ENCODE measurements at places on chromosomes 12 and 14.

DNA sequence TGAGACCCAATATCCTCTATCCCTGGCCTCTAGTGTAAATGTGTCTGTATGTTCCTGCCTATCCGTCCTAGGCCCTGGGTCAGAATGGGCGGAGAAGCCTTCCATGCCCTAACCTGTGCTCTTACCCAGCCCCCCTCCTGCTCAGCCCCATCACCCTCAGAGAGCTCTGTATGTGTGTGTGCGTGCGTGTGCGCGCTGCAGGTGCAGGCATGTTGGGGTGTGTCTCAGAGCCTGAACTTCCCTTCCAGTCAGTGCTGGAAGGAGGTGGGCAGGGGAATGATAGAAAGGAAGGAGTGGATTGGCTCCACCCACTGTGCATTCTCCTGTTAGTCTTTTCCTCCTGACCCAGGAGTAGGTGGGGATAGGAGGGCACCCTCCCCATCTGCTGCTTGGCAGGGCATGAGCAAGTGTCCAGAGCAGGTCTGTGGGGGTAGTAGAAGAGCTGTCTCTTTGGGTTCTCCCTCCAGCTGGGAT lies 7.2 kb downstream of the NAB2 start:
- DNase-seq, result no peak

DNA sequence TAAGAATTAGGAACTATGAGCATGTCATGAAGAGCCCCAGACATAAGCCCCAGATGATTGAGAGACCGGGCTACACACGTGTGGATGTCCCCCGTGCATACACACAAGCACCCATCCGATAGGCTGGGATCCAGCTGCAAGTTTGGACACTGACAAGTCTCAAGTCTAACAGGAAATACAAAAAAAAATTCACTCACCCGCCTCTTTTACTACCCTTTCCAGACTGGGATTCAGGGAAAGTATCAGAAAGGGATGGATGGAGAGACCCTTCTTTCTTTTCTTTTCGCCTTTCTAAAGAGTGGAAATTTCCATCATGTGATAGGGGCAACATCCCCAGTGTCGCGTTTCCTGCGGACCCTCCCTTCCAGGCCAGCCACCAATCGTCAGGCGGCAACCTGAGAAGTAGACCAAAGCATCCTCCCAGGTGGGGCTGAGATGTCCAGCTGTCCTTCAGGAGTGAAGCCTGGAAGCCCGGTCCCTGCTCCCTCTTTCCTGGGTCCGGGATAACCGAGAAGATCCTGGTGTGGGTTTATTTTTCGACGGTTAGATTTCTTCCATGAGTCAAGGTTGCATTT lies 6.4 kb upstream of the SLC38A4 start:
- DNase-seq, result no peak

DNA sequence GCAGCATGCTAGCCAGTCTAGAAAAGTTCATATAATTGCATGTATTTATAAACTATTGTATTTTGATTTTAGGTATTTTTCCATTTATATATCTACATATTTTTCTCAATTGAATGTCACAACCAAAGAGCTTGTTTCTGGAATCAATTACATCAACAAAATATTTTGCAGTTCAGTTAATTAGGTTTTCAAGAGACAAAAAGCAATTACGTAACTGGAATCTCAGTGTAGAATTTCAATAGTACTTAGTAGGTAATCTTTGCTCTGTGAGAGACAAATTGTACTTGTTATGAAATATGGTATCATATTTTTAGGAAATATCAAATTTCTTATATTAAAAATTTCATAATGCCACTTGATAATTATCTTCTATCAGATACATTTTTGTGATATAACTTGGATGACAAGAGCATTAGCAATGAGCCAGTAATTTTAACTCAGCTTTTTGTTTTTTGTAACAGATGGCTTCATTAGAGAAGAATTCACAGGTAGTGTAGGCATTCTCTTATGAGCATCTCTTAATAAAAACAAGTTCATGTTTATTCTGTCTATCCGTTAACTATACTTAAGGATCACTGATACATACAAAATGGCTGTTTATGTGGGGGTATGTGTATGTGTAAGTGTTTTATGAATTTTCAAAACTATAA lies 774.7 kb downstream of the C12orf50 start:
- DNase-seq, result no peak

DNA sequence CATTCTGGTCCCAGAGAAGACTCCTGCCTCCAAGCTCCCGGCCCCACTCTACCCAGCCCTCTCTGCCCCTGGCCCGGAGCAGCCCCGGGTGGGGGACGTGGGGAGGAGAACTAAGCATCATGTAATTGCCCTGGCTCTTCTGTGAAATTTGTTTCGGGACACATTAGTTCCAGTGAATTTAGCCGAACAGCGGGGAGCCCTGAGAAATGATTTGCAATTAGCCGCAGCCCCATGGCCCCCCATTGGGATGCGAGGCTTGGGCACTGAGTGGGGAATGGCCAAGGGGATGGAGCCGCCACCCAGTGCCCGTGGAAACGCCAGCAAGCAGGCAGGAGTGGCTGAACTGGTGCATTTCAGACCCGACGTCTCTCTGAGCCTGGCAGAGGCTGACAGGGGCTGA lies 173.9 kb upstream of the LHX5 start:
- DNase-seq, result no peak

DNA sequence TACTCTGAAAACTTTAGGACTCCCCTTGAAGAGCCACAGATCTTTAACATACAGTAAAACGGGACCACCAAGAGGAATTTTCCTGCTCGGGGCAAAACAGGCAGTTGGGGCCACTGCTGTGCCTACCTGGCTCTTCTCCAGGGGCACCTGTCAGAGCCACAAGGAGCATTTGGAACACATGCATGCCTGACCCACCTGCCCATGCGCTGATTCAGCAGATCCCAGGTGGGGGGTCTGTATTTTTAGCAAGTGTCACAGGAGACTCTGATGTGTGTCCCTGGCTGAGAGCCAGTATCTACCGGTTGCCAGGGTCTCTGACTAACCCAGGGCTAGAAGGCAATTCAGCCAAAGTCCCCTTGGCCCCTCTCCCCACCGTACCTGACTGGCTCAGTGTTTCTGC lies 6.5 kb downstream of the CTDSP2 start:
- DNase-seq, result no peak

DNA sequence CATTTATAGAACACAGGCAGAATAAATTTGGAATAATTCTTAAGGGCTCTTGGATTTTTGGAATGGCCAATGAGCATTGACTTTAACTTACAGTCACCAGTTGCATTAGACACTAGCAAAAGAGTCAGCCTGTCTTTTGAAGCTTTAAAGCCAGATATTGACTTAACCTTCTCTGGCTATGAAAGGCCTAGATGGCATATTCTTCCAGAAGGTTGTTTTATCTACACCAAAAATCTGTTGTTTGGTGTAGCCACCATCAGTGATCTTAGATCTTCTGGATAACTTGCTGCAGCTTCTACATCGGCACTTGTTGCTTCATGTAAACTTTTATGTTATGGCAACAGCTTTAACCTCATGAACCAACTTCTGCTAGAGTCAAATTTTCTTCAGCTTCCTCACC lies 10.4 kb downstream of the PCNX1 start:
- no peak for DNase-seq

DNA sequence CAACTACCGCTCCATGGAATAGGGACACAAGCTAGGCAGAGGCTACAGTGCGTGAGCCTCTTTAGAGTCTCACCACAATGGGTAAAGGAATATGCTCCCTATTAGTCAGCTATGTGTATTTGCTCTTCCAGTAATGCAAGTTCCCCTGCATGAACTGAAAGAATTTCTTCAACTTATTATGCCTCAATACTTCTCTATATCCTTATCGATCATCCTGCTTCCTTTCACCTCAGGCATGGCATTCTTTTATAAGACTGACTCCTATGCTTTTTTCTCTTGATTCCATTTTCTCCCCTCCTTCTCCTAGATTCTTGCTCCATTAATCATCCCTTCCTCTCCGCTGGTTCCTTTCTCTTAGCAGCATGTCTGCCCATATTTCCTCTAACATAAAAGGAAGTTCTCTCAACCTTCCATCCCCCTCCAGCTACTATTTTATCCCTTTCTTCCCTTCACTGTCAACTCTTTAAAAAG lies 94.5 kb upstream of the CPM start:
- DNase-seq, result no peak

- DNase-seq, result no peak
Observed at GRCh38 chr14:38311655-38312054, 55.8 kb upstream of the CLEC14A start.

DNA sequence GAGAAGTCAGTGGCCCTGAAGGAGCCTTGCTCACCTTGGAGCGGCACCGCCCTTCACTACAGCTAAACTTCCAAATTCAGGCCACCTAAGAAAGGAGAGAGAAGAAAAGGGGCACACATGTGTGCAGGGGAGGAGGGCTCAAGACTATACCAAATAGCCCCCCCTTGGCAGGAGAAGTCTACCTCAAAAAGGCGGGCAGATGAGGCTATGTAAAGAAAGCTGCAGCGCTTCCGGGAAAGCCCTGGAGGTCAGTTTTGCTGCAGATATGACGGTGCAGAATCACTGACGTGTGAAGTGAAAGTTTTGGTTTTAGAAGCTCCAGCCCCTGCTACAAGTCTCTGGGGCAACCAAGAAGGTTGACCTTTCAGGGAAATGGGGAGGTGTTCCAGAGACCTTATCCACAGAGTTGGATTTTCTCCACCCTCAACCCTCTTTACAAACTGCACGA lies 48.2 kb upstream of the PNMA1 start:
- DNase-seq, result no peak

GRCh38 chr12:114741940-114742339 lies 58.0 kb upstream of the TBX3 start:
- no peak for DNase-seq

DNA sequence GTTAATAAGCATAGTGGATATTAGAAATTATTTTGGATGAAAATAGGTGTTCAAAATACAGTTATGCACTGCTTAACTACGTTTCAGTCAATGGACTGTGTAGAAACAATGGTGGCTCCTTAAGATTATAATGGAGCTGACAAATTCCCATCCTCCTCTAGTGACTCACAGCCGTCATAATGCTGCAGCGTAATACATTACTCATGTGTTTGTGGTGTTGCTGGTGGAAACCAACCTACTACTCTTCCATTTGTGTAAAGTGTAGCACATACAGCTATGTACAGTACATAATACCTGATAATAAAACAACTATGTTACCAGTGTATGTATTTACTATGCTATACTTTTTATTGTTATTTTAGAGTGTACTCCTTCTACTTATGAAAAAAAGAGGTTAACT lies 111.2 kb upstream of the TMCC3 start:
- DNase-seq, result no peak

- no peak for DNase-seq
Observed at GRCh38 chr12:10400829-10401228, 8.7 kb downstream of the KLRC4 start.

GRCh38 chr12:53532524-53533445 lies 25.5 kb upstream of the NPFF start:
- DNase-seq, result no peak

DNA sequence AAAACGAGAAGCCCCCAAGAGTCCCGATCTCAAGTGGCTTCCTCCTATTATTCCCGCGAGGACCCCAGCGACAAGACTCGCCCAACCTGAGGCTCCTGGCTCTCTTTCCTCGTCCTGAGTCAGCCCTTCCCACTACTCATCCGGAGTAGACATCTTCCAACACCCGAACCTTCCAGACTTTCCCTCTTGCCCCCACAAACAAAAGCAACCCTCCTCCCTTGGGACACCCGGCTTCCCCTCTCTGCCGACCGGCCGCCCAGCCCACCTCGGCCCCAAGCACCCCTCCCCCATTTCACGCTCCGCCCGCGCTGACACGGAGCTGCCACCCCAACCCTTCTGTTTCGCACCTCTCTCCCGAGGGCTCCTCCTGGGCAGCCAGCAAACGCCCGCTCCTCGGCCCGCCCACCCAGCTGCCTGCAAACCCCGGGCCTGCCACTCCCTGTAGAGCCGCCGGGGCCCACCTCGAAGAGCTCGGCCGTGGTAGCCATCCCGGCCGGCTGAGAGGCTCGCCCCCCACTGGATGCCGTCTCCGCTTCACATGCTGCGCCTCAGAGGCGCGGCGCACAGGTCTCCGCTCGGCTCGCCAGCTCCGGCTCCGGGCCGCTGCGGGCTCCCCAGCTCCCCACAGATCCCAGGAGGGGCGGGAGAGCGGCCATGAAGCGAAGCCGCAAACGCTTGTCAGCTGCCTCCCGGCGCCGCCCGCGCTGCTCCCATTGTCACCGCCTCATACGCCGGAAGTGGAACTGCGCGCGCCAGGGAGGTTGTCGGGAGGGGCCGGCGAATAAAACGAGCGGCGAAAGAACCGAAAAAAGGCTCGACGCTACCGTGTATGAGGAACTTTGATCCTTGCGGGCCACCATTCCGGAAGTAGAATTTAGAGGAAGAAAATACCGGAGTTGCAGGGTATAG lies at the start of the genes AP5M1 and EXOC5:
Gene AP5M1 (plus strand): TSS at position 811 of the 909 bp plus-strand sequence. CDS start 344 bp downstream, outside the sequence.
Gene EXOC5 (minus strand): TSS at position 745 of the 909 bp plus-strand sequence. CDS start 257 bp downstream, at position 488.
- DNase-seq, result peak; percentile 85

GRCh38 chr14:91332171-91332985 lies 85.2 kb downstream of the CCDC88C start:
- DNase-seq, result no peak

- DNase-seq, result no peak
Observed at GRCh38 chr14:64601571-64601970, 51.8 kb downstream of the PPP1R36 start.

DNA sequence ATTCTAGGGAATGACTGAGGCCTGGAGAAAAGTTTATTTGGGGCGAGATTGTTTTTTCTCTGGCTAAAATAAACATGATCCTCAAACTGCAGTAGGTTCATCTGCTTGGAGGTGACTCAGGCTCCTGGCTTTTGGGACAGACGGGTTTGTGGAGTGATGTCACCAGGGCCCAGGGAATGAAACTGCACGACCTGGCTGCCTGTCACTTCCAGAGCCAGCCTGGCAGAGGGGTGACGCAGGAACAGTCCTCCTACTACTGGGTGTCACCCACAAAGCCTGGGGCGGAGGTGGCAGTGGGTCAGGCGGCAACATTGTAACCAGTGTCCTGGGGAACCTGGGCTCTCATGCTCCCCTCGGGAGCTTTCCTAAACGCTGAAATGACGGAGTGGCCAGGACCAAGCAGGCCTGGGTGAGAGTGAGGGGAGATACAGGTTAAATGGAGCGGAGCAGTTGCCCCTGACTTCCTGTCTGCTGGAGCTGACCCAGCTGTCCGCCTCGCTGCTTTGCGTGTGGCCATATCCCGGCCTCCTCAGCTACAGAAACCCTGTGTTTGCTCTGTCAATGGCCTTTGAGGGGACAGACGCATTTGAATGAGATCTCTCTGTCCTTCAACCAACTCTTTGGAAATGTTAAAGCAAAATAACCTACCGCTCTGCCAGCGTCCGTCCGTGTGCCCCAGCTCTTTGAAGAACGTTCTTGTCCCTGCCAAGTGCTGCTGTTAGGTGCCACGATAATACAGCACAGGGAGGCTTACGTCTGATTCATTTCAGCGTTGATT lies 6.5 kb downstream of the HIP1R start:
- DNase-seq, result peak; percentile 50

DNA sequence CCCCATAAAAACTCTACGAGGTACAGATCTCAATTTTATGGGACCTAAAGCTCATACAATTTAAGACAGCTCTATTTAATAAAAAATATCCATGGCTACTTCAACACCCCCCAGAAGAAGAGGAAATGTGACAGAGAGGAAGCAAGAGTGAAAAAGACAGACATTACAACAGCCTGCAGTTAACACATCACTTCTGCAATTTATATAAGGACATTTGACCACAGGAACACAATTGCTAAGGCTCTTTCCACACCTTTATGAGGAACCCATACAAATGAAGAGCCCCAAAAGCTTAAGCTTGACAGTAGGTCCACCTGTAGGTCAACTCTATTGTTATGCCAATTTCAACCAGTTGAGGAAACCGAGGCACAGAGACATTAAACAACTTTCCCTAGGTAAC lies 5.6 kb downstream of the OR10P1 start:
- DNase-seq, result no peak
